Stimulated activated CD8-positive, alpha-beta memory T cell treated with anti-CD3 and anti-CD28 coated beads, Interleukin-15, amount 100 ng/mL, for 24 hours (primary cell): ENCODE measurements at places on chromosomes 11 and 22.

- DNase-seq: no peak
Observed at GRCh38 chr11:45180848-45181192, 34.4 kb downstream of the PRDM11 start.

- no peak for DNase-seq
Observed at GRCh38 chr11:67469508-67469811, 409 bp upstream of the TMEM134 start.

GRCh38 chr11:44708009-44708408, 18.8 kb upstream of the TSPAN18 start:
- DNase-seq: no peak

DNA sequence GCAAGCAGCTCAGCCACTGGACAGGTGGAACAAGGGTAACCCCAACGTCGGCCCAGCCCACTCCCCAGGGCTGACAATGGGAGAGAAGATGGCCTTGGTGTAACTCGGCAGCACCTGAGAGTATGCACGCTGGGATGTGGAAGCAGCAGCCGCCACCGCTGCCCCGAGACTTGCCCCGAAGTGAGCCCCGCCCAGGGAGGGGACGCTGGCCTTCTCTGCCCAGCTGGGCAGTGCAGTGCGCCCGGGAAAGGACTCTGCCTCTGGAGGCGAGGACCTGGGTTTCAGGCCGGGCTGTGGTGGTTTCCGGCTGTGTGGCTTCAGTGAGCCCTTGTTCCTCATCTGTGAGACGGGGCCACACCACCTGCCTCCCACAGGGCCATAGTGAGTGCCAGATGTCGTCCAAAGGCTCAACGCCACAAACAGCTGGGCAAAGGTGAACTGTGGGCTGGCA, 8.6 kb upstream of the POLDIP3 start:
- DNase-seq: no peak

- no peak for DNase-seq
Observed at GRCh38 chr11:83335446-83336070, 49.4 kb upstream of the CCDC90B start.

GRCh38 chr11:35162745-35163144, 23.8 kb downstream of the CD44 start:
- DNase-seq: no peak

GRCh38 chr22:37043209-37043827, 8.2 kb upstream of the KCTD17 start:
- no peak for DNase-seq

DNA sequence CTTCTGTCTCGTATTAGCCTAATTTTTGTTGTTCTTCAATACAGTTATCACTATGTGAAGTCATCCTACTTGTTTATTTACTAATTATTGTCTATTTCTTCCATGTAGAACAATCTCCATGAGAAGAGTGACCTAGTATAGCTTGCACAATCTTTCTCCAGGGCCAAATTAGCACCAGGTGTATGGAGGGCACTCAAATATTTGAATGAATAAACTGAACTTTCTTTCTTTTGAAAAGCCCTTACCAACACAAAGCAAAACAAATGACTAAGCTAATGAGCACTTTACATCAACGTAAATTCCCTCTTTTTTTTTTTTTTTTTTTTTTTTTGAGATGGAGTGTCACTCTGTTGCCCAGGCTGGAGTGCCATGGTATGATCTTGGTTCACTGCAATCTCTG, 34.2 kb downstream of the ABTB2 start:
- DNase-seq: no peak

DNA sequence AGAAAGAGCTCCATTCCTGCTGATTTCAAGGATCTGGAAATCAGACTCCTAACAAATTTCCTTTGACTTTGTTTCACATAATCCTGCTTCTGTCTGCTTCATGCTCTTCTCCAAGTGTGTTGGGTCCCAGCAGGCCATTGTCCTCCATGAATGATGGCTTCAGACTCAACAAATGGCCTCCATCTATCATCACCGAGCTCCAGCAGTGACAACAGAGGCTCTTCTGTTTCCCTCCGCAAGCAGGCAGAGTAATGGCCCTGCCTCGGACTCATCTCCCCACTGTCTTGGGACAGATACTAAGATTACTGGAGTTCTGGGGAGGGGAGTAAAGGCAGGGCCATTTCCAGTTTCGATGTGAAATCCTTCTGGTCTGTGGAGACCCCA, 127.3 kb downstream of the TENM4 start:
- no peak for DNase-seq

GRCh38 chr11:57485217-57485990, 25.1 kb downstream of the RTN4RL2 start:
- no peak for DNase-seq

DNA sequence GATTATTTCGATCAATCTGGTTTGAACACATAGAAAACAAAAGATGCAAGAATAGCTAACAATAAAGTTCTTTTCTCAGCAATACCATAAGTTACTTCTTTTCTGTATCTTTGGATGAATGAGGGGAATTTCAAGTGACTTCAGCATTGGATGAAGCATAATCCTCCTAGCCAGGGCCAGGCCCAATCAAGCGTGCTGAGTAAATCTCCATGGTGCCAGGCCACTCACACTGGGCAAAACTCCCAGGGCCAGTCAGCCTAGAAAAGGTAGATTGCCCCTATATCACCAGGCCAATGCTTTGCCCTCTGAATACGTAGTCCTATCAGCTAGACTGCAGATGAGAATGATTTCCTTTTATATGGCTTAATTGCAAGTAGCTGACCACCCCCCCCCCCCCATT, 6.0 kb downstream of the CNTF start:
- DNase-seq: no peak
